ENCODE measurements at places on chromosomes 1 and 21.

- DNase-seq: no peak
These were observed 67.3 kb downstream of the NOS1AP start for GRCh38 chr1:162136760-162137159.

GRCh38 chr1:37177230-37177864 is 143.0 kb upstream of the GRIK3 start:
- DNase-seq: peak; percentile 6

- no peak for DNase-seq
These were observed 135.7 kb upstream of the KRTAP19-8 start for GRCh38 chr21:31173881-31174555.

DNA sequence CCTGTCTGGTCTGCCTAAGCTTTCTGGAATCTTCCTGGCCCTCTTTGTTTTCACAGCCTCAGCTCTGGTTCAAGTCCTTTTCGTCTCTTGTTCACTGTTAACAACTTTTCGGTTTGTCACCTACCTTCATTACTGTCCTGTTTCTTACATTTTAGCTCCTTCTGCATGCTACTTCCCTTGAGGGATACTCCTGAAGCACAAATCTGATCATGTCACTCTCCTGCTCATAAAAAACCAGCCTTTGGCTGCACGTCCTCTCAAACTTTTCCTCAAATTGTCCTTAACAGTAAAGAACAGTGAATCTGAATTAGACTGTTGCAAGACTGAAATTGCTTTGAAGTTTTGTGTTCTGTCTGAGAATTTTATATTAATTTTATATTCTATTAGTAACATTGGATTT is 3.3 kb downstream of the RAVER2 start:
- no peak for DNase-seq

DNA sequence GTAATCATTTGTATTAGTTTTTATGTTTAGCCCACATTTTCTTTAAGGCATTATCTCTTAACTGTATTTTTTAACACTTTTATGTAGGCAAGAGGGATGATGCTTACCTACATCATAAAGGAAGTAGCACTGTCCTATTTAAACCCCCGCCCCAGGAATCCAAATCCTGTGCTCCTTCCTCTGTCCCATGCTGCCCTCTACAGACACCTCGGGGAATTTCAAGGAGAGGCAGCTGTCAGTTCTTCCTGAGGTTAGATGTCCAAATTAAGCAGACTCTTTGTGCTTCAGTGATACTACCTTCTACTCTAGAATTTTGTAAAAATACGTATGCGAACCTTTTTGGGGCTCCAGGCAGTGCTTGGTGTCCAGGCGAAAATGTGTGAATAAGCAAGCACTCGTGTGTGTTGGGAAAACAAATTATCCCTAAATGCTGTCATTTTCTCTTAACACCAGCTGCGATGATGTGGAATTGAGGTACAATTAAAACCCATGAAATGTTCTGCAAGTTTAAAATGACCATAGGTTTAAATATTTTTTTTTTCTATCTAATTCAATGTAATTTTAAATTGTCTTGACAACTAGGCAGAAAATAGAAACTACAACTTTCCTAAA is 19.2 kb downstream of the CRCT1 start:
- DNase-seq: peak; percentile 58

DNA sequence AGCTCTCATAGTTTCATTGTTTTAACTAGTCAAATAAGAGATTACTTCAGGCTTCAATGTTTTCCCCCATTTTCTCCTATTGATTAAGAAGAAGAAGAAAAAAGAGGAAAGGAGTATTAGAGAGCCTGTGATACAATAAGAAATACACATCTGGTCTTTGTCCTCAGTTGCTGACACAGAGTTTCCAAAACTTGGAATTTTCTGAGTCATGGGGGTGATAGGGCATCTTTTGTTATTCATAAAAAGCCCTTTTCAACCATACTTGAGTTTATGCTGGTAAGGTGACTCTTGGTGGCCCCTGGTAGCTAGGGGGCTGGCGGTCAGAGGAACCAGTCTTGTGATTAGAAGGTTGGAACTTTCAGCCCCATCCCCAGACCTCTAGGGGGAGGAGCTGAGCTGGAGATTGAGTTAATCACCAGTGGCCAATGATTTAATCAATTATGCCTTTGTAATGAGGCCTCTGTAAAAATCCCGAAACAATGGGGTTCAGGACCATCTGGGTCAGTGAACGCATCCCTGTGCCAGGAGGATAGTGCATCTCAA is 28.9 kb upstream of the KLF18 start:
- no peak for DNase-seq

- DNase-seq: no peak
These were observed 50.5 kb downstream of the HSPG2 start for GRCh38 chr1:21886486-21887215.
